ENCODE measurements at places on chromosomes 2 and 18.

- no peak for DNase-seq
Observed at GRCh38 chr2:39141334-39142271, 20.8 kb upstream of the SOS1 start.

GRCh38 chr18:48007955-48008701, 77.7 kb upstream of the SMAD2 start:
- peak; percentile 25 for DNase-seq

- DNase-seq: no peak
Observed at GRCh38 chr2:221671515-221671914, 99.4 kb upstream of the EPHA4 start.

DNA sequence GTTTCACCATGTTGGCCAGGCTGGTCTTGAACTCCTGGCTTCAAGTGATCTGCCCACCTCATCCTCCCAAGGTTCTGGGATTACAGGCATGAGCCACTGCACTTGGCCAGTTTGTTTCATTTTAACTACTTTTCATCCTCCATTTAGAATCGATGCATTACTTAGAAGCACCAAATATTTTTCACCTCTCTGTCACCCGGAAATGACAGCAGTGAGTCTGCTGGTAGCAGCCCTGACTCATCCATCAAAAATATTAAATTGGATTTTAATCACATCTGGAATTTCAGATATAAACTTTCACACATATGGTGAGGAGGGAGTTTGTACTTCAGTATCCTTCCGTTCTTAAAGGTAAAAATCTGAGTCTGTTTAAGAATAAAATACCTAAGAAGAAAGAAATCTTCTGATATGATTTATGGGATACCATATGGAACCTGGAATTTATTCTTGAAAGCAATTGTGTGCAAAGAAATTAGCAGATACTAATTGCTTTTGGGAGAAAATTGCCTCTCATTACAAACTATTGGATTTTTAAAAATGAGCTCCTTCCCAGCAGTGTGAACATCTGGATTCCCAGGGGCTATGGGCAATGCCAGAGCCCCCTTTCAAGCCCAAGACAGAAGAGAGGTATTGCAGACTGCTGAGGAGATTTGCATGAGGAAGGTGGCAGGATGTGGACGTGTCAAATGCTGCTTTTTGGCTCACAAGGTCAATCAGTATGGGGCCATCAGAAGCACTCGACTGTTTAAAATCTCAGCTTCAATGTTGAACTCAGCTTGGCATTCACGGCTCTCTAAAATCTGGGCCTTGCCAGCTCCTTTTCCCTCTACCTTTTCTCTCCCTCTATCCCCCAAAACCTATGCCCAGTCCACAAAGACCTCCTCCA, 279.5 kb upstream of the SIX2 start:
- no peak for DNase-seq

DNA sequence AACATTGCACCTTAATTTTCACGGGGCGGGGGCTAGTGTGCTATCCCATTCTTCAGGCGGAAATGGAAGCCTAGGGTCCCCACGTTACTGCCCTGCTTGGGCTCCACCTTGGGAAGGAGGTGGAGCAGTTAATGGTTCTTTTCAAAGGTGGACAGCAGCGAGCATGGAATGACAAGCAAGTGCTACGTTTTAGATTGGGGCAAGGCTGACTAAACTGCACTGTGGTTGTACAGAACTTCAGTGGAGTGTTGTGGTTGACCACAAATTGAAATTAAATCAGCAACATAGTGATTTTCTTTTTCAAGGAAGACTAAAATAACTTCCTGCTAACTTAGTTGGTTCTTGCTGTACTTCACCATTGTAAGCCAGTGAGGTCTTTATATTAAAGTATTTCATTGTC, 47.0 kb downstream of the CHRNA1 start:
- no peak for DNase-seq

- no peak for DNase-seq
Observed at GRCh38 chr2:230408244-230408842, 7.7 kb upstream of the SP100 start.

DNA sequence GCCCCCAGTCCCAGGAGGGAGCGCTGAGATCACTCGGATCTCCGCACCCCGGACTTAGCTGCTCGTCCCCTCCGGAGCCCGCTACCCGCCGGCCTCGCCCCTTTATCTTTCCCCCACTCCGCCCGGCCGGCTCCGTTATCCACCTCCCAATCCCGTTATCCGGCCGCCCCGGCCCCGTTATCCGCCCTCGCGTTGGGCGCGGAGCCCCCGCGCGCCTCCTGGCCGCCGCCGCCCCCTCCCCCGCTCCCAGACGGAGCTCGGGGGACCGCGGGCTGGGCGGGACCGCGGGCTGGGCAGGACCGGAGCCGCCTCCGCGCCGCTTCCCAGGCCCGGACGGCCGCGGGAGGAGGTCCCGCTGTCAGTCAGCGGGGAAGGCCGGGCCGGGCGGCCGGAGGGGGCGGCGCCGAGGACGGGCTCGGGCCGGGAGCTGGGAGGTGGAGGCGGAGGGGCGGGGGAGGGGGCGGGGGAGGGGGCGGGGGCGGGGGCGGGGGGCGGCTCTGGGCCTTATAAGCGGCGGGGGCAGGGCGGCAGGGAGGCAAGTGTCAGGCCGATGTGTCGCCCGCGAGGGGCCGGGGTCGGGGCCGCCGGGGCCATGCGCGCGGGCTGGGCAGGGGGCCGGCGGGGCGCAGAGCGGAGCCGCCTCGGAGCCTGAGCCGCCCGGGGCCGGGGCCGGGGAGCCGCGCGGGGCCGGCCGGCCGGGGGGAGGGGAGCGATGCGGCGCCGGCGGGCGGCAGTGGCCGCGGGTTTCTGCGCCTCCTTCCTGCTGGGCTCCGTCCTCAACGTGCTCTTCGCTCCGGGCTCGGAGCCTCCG, at the start of gene PKDCC:
Gene PKDCC (plus strand): TSS at position 534 of the 811 bp plus-strand sequence. CDS start 179 bp downstream, at position 713.
- DNase-seq: no peak

GRCh38 chr18:31155498-31155897, 7.2 kb downstream of the DSC1 start:
- DNase-seq: no peak

GRCh38 chr2:68878071-68878711, 7.0 kb upstream of the BMP10 start:
- no peak for DNase-seq

DNA sequence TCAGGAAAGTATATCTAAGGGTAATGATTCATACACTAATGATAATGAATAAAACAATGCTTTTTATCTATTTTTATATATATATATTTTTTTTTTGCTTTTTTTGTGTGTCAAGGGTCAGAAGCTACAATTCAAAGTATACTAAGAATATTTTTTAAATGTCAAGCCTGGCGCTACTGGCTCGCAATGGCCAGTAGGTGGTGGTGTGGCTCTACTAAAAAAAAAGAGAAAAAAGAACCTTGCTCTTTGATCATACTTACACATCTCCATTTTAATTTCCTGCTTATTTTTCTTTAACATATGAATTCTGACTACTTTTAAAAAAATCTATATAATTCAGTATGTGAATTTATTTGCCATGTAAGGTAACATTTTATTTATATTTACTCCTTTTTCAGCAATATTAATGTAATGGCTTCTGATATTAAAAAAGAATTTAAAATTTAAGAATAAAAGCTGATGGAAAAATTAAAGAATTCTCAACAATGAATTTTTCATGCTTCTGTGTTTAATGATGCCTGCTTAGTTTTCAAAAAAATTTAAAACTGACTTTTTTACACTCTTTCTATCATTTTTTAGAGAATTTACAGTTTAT, 232.9 kb downstream of the GULP1 start:
- no peak for DNase-seq

- DNase-seq: no peak
Observed at GRCh38 chr2:112162956-112163355, 24.8 kb downstream of the FBLN7 start.
